Epithelial cell of proximal tubule (primary cell): ENCODE measurements at places on chromosomes 7 and 10. TPM values are rescaled to one million over a fixed set of nuclear protein-coding genes. Genes with fewer than 3 reads are reported as not detected.

- DNase-seq, result no peak
Measured at GRCh38 chr10:1297566-1298301, 241.5 kb downstream of the WDR37 start.

Gene FAM25A
- total RNA-seq, result not detected in 2 replicates

DNA sequence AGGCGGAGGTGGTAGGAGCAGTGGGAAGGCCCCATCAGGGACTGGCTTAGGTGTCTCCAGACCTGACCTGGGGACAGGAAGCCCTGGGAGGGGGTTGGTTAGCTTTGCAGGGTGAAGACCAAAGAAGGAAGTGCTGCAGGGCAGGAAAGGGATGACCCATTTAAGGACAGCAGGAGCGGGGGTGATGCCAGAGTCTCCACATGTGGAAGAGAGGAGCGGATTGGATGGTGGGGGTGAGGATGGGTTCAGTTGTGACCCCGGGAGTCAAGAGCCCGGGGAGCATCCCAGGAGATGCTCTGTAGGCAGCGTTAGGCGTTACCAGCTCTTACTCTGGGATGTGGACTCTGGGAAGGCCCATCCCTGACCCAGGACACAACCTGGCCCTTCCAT is 3.1 kb upstream of the LDB3 start:
- DNase-seq, result no peak

GRCh38 chr10:58967551-58968388 is 208.7 kb upstream of the PHYHIPL start:
- no peak for DNase-seq

DNA sequence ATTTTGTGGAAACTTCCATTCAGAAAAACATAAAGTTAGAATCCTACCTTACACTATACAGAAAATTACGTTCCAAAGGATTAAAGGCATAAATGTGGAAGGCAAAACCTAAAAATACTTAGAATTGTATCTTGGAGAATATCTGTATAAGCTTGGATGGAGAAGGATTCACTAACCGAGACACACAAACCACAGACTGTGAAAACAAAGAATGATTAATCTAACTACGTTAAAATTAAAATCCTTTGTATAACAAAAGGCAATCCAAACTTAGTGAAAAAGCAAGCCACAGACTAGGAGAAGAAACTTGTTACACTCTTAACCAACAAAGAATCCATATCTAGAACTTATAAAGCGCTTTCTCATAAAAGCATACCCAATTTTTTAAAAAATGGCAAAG is 678.8 kb downstream of the INHBA start:
- no peak for DNase-seq

DNA sequence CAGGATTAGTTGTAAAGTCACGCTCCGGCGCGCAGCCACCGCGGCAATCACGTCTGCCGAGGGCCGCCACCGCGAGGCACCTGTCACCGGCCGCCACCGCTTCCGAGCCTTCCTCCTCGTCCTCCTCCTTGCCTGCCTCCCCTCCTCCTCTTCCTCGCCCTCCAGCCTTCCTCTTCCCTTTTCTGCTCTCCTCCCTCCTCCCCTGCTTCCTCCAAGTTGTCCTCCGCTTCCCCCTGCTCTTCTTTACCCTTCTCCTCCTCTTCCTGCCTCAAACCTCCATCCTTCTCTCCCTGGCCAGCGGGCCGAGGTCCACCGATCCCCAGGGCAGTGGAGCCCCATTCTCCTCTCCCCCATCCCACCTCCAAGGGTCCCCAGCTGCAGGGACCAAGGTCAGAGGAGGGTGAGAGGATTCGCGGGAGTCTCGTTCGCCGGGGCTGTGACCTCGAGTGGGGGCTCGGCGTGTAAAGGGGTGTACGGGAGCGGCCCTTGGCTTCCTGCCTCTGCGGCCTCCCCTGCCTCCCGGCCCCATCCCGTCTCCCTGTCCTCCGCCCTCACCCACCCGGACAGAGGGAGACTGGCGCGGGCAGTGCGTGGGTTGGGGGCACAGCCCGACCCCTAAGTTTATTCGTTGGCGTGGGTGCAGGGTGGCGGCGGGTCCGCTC is 89.5 kb upstream of the PAX2 start:
- DNase-seq, result no peak

GRCh38 chr10:95880704-95881103 is 27.1 kb upstream of the CC2D2B start:
- DNase-seq, result no peak

DNA sequence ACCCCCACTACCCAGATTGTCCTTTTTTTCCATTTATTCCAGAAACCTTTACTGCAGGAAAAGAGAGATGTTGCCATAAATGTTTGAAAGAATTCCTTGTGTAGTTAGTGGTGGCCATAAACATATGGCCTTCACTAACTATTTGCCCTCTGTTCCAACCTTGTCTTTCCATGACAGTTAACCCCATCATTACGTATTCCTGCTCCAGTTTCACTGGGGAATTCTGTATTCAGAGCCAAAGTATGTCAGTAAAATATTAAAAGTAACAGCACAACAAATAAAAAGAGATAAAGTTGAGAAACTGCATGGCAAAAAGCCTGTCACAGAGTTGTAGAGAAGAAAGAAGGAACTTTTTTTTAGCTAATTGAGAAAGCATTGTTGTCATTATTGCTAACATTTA is 261.3 kb downstream of the BICC1 start:
- no peak for DNase-seq

- DNase-seq, result no peak
Measured at GRCh38 chr7:139947021-139947420, 115.7 kb downstream of the PARP12 start.

Gene ZC3HAV1L
- total RNA-seq, result 15.8 and 39.3 TPM in 2 replicates

- DNase-seq, result no peak
Measured at GRCh38 chr10:73876157-73876556, 1.8 kb upstream of the CAMK2G start.

GRCh38 chr10:15035385-15036301 is 8.1 kb upstream of the OLAH start:
- DNase-seq, result no peak

DNA sequence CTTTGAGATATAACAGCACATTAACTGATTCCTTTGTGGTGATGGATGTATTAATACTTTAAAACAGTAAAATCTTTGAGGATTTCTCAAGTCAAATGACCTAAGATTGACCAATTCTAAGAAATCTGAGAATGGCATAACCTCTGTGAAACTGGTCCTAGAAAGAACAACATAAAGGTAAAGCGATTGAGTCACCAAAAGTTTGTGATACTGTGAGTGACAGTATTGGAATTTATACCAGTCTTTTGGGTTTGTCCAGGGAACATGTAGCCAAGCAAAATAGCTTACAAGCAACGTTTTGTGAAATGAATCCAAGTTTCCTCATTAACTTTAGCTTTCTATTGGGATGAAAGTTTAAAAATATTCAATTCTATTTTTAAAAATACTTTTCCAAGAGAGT is 157.4 kb upstream of the TMEM196 start:
- no peak for DNase-seq
